ENCODE measurements at places on chromosomes 7 and 10. TPM values are rescaled to one million over a fixed set of nuclear protein-coding genes. Genes with fewer than 3 reads are reported as not detected.

BET1 gene
- polyA plus RNA-seq: 7.8 TPM

FXYD4 gene
- 3.4 TPM for polyA plus RNA-seq

GRID2IP gene
- polyA plus RNA-seq: 0.25 TPM

AVPI1 gene
- polyA plus RNA-seq: 13.2 TPM

DPY19L1 gene
- 7.0 TPM for polyA plus RNA-seq

NKX1-2 gene
- 0.08 TPM for polyA plus RNA-seq

SLIT1 gene
- polyA plus RNA-seq: 24.9 TPM

PRPS1L1 gene
- not detected for polyA plus RNA-seq

SUN3 gene
- not detected for polyA plus RNA-seq

PANK1 gene
- polyA plus RNA-seq: 4.6 TPM

NODAL gene
- polyA plus RNA-seq: 1.3 TPM

AKR1C2 gene
- polyA plus RNA-seq: 2.1 TPM

UPP1 gene
- 7.8 TPM for polyA plus RNA-seq

Data from brain (organoid and tissue), 16 donors.